Endothelial cell of umbilical vein (primary cell): ENCODE measurements at places on chromosomes 1 and 21. TPM values are rescaled to one million over a fixed set of nuclear protein-coding genes. Genes with fewer than 3 reads are reported as not detected.

The BGLAP gene
- total RNA-seq: 1.0 and 2.4 TPM in 2 replicates

The RPAP2 gene
- total RNA-seq: 23.5 and 24.9 TPM in 2 replicates

The CFHR3 gene
- not detected in 2 replicates for total RNA-seq

The OLFML3 gene
- 1.7 and 3.4 TPM in 2 replicates for total RNA-seq

- no peak for DNase-seq
Observed at GRCh38 chr1:62110198-62110817, 84.3 kb upstream of the L1TD1 start.

- DNase-seq: no peak
Observed at GRCh38 chr1:163163881-163164582, 38.7 kb downstream of the RGS5 start.

GRCh38 chr1:160880216-160880615 is 4.8 kb downstream of the ITLN1 start:
- no peak for DNase-seq

DNA sequence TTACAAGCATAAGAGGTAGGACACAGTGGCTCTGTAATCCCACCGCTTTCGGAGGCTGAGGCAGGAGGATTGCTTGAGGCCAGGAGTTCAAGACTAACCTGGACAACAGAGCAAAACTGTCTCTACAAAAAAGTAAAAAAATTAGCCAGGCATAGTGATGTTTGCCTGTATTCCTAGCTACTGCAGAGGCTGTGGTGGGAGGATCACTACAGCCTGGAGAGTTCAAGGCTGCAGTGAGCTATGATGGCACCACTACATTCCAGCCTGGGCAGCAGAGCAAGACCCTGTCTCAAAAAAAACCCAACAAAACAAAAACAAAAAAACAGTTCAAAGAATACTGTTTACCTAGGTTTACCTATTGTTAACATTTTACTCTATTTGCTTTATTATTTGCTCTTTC is 37.4 kb downstream of the CLIC4 start:
- no peak for DNase-seq

DNA sequence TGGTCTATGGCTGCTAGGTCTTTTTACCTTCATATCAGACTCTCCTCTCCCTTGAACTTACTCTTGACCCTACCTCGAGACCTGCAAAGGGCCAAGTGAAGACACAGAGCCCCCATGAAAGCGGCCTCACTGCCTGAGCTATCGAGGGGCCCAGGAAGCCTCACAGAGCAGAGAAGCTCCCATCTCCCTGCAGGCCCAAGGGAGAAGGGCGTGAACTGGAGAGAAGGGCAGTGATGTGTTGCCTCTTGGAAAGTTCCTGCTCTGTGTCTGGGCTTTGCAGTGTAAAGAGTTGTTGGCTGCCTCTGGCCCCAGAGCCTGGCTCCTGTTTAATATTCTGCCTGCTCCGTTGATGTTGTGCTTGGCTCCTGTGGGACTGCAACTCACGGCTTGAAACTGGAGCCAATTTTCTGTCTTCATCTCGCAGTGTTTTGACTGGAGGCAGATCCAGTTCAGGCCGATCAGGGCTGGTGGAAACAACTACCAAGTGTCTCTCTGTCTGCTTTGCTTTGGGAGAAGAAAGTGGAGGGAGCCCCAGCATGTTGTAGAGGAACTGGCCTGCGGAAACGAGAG is 4.3 kb downstream of the SERTAD4 start:
- DNase-seq: peak; percentile 87

DNA sequence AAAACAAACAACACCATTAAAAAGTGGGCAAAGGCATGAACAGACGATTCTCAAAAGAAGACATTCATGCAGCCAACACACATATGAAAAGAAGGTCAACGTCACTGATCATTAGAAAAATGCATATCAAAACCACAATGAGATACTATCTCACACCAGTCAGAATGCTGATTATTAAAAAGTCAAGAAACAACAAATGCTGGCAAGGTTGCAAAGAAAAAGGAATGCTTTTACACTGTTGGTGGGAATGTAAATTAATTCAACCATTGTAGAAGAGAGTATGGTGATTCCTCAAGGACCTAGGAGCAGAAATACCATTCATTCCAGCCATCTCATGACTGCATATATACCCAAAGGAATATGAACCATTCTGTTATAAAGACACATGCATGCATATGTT is 419.6 kb downstream of the NEGR1 start:
- DNase-seq: no peak

GRCh38 chr1:194533641-194534040 is 1347.2 kb upstream of the B3GALT2 start:
- no peak for DNase-seq

DNA sequence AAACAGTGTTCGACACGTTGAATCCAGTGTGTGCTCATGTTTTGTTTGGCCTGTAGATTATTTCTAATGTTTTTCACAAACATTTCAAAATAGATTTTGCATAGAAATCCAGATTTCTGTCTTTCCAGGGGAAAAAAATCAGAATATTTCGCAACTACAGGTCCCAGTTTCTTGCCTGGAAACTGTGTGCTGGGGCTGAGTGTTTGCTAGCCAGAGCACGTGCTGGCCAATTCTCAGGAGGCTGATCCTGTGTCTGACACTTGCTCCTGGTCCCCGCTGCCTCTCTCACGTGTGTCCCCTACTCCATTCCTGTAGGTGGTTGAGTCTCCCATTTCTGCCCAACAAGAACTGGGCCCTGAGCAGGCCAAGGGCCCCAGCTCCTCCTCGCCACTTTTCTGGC is 2.4 kb downstream of the MAB21L3 start:
- no peak for DNase-seq

- DNase-seq: peak; percentile 86
Observed at GRCh38 chr1:66300972-66301451, 232.9 kb upstream of the SGIP1 start.

DNA sequence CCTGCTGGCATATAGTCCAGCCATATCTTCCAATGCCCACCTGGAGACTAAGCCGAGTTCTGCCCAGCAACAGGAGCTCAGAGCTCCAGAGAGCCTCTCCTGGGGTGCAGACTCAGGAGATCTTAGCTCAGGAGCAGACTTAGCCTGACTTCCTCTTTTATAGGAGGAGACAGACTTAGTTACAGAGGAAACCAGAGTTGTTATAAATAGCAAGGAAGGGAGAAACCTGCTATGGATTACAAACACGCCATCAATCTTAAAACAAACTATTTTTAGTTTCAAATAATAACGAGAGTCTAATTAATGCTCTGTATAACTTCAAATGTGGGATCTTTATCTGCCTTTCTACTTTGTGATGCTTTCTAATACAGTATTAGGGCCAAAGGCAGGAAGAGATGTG is 3.3 kb upstream of the KIF21B start:
- no peak for DNase-seq

DNA sequence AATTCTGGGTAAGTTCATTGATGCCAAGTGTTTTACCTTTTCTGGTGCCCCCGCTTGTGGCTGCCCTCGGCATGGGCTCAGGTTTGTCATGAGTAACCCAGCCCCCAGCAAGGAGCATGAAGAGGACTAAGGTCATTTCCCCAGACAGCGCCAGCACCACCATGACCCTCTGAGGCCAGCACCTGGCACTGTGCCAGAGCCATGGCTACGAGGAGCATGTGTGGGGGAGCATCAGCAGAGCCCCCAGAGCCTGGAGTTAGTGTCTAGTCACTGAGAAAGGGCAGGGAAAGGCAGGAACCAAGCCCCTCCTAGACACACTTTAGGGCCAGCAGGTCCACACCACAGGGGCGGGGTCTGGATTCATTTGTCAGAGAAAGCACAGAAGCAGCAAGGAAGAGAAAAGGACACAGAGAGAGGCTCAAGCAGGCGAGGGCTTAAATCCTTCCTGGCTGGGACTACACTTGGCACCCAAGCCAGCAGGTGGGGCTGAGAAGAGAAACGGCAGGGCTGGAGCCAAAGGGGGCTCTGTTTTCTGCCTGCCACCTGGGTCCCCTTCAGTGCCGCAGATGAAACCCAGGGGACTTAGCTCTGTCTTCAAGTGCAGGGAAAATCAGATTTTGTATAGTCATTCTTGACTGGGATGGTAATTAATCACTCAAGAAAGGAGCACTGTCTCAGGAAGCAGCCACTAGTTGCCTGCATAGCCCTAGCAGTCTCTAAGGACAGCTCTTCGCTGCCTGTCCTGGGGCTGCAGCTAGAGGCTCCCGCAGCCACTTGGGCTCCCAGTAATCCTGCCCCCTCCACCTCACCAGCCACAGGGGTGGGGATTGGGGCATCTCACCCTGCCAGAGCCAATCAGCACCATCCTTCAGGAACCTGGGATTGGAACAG is 79.6 kb upstream of the ZC3H12A start:
- no peak for DNase-seq

DNA sequence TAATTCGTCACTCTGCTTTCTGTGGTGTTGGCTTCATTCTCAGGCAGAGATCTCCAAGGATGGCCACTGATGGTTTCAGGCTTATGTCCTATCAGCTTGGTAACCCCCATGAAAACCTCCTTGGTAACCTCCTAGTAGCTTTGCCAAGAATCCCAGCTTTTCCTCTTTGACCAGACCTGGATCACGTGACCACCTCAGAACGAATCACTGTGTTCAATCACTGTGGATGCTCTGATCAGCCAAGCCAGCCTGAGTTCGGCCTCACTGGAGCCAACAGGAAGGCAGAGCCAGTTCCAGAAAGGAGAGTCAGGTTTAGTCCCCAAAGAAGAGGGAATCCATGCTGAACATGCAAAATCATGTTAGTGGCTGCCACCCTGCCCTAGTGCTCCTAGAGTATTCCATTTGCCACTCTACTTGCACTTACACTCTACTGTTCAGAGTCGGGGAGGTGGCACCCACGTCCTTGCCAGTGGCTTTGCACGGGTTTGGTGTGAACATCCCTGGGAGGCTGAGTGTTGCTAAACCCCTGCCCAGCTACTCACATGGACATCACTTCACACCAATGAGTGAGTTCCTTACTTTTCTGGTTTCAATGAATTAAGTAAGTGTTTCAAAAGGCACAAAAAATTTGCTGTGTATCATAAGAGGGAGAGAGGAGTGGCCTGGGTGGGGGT is 33.5 kb upstream of the SSBP3 start:
- DNase-seq: no peak

GRCh38 chr1:44617703-44618029 is 56.6 kb downstream of the TMEM53 start:
- DNase-seq: no peak

GRCh38 chr1:53410100-53410541 is 49.1 kb upstream of the DMRTB1 start:
- DNase-seq: no peak

DNA sequence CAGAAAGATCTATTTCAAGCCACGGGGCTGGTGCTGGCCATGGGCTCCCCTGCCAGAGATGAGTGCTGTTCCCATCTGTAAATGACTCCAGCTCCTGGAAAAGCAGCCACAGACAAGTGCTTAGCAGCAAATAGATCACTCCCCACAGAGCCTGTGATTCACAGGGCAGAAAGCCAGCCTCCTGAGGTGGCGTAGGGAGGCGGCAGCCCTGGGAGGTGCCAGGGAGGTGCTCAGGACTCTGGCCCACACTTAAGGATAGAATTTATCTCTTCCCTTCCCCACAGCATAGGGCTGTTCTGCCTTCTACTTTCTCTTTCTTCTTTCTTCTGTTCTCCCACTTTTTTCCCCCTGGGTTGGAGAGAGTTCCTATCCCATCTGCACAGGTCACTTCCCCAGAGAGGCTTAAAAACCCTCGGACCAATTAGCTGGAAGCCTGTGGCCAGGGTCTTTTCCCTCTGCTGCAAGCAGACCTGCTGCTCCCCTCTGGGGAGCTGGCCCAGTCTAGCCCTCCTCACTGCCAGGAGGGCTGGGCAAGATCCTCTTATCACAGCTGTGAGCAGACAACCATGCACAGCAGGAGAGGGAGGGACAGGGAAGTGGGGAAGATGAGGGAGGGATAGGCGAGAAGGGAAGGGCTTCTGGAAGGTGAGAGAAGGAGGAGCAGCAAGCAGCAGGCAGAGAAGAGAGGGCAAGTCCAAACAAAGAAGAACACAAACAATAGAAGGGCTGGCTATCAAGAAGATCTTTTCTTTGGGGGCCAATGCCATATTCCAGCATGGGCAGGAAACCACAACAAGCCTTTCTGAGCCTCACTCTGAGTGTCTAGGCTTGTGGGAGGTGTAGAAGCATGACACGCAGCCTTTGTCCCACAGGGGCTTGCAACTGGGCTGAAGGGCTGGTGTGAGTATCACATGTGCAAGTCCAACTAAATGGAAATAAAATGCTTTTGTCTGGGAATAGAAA is 41.0 kb downstream of the KCND3 start:
- no peak for DNase-seq

- no peak for DNase-seq
Observed at GRCh38 chr21:29601047-29601446, 302.3 kb downstream of the BACH1 start.

- no peak for DNase-seq
Observed at GRCh38 chr1:63363014-63363413, 4.4 kb upstream of the ALG6 start.

GRCh38 chr1:219587401-219587800 is 25.5 kb downstream of the ZC3H11B start:
- no peak for DNase-seq

- DNase-seq: peak; percentile 74
Observed at GRCh38 chr1:61389926-61390845, 307.8 kb downstream of the NFIA start.

DNA sequence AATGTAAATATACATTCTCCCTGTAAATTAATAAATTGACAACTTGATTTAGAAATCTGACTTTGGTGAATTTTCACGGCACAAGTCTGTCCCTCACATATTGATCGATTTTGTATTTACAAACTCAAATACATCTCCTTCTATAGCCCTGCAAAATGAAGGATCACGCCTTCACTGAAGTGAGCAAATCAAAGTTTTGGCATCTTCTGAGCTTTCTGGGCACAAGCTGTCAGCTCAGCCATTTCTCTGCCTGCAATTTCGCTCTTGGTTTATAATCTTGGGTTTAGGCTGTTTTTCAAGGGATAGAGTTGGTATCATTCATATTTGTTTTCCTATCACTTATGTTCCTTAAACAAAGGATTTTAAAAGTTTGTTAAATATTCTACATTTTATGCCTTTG is 25.8 kb downstream of the ANP32E start:
- no peak for DNase-seq

DNA sequence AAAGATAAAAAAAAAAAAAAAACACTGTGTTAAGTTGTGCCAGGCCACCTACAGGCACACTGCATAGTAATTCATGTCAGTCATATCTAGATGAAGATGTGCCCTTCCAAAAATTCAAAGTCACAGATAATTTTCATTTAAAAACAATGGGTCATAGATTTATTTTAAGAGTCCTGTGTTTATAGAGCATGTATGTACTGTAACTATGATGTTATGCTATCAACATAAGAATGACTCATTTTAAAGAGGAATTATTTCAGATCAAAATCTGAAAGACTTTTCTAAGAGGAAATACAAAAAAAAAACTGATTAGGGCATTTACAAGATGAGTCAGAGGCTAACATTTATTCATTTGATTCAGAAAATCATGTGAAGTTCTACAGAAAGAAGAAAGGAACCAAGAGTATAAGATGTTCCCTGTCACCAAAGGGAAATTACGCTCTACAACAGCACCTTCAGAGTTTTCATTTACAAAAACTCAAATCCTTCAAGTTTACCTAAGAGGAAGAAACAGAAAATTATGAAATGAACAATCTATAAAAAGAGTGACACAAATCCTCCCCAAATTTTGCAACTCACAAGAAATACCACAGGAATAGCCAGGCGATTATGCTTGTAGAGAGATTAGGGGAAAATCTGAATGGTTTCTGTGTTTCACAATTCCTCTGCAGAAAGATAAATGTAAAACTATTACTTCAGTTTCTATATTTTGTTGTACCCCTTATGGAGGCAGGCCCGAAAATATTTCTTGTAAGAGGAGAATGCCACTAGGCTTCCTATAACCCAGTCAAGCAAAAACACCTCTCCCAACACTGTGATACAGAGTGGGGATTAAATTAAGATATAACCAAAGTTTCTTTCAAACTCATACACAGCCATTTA is 13.8 kb downstream of the TP53BP2 start:
- peak; percentile 76 for DNase-seq

- no peak for DNase-seq
Observed at GRCh38 chr21:33111577-33111976, 41.6 kb downstream of the OLIG1 start.
